ENCODE measurements at places on chromosomes 11 and 22.

GRCh38 chr11:36123336-36124101 is 165.7 kb downstream of the COMMD9 start:
- DNase-seq = no peak

GRCh38 chr11:10925149-10925926 is 67.5 kb upstream of the ZBED5 start:
- DNase-seq = no peak

DNA sequence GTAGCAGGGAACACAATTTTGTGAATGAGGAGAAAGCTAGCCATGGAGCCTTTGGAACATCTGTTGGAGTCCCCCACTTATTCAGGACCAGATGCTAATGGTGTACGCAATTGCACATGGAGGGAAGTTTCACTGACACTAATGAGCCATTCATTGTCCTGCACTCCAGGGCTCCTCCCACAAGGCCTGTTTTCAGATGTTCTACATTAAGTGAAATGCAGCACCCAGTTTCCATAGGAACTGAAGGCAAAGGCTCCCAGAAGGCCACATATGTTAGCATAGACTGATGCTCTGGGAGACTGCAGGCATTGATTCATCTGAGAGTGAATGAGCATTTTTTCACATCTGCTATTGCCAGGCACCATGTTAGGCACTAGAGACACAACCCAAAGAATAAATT is 399.5 kb downstream of the ETS1 start:
- no peak for DNase-seq

DNA sequence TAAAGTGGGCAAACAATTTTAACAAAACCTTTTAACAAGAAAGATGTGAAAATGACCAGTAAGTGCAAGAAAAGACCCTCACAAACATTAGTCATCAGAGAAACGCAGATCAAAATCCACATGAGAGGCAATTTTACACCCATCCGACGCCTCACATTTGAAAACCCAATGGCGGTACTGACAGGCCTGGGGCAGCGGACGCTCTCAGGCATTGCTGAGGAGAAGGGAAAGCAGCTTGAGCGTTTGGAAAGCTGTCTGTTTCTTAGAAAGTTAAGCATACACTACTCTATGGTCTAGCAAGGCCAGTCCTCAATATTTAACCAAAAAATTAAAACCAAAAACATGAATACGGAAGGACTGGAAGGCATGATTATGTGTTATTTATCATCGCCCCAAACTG is 2.0 kb upstream of the KRTAP5-8 start:
- DNase-seq = no peak

GRCh38 chr11:48154151-48154550 is 62.5 kb upstream of the OR4B1 start:
- no peak for DNase-seq

DNA sequence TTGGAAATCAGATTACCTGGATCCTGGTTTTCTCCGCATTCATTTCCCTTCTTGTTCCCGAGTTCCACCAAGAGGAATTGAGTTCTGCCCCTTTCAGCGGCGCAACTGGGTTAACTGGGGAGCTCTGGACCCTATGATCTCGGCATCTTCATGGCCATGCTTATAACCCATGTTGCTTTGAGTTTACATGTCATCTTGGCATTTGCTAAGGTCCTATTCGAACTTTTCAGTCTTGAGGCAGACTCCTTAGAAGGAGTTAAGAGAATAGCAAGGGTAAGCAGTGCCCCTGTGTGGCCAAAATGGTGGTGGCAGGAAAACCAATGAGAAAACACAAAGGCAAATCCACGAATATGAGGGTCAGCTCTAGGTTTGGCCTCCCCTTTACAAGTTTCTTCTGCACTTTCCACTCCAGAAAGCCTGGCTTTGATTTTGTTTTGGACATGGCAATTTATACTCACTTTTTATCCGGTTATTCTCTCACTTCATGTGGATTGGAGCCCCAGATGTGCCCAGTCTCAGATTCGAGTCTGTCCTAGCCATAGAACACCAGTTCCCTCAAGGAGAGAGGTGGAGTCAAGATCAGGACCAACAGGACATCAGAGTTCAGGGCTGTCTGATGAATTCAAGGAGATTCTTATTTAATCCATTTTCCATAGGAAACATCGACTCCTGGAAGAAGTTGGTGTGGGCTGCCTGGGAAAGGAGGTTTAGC is 55.3 kb upstream of the FBXO3 start:
- DNase-seq = peak; percentile 64

DNA sequence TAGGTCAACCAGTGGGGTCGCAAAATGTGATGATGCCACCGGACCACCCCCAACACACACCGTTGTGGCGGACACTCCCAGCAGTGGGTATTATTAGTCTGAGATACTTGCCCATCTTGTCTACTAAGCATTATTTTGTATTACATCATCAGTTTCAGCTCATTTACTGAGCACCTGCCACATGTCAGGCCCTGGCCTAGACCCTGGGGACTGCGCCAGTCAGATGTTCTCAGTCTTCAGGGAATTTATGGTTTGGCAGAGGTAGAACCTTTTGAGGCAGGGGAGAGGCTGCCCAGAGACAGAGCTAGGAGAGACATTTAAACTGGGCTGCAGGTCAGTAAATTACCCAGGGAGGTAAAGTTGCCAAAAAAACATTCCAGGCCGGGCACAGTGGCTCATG is 43.1 kb upstream of the GCAT start:
- no peak for DNase-seq
